ENCODE measurements at places on chromosomes 4 and X.

DNA sequence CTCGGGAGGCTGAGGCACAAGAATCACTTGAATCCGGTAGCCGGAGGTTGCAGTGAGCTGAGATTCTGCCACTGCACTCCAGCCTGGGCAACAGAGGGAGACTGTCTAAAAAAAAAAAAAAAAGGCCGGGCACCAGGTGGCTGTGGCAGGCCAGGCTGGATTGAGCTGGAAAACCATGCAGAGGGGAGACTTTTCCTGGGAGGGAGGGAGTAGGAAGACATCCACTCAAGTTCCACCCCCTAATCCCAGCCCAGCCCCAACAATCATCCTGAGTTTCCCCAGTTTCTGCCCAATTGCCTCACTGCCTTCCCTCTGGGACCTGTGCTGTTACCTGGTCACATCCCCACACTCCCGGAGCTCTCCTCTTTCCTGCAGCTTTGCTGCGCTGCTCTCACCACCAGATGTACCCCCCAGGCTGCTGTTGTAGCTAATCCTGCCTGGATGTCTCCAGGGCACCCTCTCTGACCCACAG is 9.0 kb upstream of the TSPYL2 start:
- DNase-seq: no peak

GRCh38 chrX:21747558-21747957 is 10.4 kb downstream of the SMPX start:
- DNase-seq: no peak

GRCh38 chrX:81377329-81377728 is 175.4 kb downstream of the SH3BGRL start:
- no peak for DNase-seq

DNA sequence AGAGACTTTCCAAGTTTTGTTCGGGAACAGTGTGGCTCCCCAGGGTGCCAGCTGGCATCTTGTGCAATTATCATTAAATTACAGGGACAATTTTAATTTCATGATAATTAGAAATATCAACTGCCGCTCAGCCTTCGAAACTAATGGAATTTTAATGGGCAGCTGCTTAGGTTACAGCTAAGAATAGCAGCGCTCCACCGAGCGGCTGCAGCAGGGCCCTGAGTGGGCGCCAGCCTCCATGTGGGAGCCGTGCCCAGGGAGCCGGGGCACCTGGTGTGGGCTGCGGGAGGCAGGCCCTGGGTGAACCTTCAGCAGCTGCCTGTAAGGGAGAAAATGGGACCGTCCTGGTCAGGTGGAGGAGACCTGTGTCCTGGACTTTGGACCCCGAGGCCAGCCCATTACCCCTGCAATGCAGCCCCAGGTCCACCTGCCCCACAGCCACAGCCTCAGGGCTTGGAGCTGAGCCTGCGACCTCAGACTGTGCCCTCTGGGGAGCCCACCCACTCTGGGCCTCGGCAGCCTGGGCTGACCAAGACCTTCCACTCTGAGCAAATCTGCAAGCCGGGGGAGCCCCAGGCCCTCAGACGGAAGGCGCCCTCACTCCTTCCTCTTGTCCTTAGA is 21.1 kb downstream of the MSANTD1 start:
- no peak for DNase-seq

- no peak for DNase-seq
Measured at GRCh38 chrX:78388663-78389062, 61.3 kb upstream of the CYSLTR1 start.

GRCh38 chr4:163243297-163243981 is 76.7 kb upstream of the NAF1 start:
- DNase-seq: no peak

- peak; percentile 69 for DNase-seq
Measured at GRCh38 chr4:90718931-90719330, 591.7 kb downstream of the CCSER1 start.

- DNase-seq: no peak
Measured at GRCh38 chr4:81807386-81807785, 335.7 kb upstream of the RASGEF1B start.

GRCh38 chr4:33104273-33104672 is 2384.1 kb downstream of the PCDH7 start:
- peak; percentile 7 for DNase-seq

DNA sequence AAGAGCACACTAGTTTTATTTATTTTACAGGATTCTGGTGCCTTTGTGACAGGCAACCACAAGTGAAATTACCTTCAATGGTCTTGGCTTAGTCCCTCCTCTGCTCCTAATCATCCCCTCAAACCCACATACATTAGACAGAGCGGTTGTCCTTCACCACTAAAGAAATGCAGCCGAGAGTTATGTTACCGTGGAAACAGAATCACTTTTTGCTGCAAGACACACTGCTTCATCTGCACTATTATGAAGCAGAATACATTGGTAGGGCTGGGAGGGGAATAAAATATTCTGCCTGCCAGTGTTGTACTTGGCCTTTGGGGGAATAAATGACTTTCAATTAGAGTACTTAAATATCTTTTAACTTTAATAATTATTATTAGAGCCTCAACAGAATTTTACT is 75.2 kb downstream of the ARHGEF38 start:
- DNase-seq: no peak

Data from kidney glomerular epithelial cell (primary cell).